Kidney (tissue), 22 donors: ENCODE measurements at places on chromosomes 6 and 20. TPM values are rescaled to one million over a fixed set of nuclear protein-coding genes. Genes with fewer than 3 reads are reported as not detected.

DNA sequence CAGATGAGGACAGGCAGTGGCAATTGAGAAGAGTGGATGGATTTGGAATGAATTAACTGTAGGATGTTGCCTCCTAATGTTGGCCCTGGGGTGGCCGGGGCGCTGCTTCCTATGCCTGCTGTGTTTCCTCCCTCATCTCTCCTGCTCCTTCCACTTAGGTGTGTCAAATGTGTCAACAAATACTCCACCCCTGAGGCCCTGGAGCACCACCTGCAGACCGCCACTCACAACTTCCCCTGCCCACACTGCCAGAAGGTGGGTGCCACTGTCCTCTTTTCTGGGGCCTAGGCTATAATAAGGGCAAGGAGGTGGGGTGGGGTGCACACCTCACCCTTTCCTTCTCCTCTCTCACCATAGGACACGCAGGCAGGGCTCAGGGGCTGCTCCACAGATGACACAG is 30.0 kb upstream of the CHMP4B start:
- no peaks in the 10 kb centered on the region for H3K4me1 ChIP-seq
- H3K4me3 ChIP-seq = no peak overlapping the region
- no peak overlapping the region for H3K27ac ChIP-seq
- DNase-seq = no peak
- no peaks in the 10 kb centered on the region for H3K36me3 ChIP-seq

DNA sequence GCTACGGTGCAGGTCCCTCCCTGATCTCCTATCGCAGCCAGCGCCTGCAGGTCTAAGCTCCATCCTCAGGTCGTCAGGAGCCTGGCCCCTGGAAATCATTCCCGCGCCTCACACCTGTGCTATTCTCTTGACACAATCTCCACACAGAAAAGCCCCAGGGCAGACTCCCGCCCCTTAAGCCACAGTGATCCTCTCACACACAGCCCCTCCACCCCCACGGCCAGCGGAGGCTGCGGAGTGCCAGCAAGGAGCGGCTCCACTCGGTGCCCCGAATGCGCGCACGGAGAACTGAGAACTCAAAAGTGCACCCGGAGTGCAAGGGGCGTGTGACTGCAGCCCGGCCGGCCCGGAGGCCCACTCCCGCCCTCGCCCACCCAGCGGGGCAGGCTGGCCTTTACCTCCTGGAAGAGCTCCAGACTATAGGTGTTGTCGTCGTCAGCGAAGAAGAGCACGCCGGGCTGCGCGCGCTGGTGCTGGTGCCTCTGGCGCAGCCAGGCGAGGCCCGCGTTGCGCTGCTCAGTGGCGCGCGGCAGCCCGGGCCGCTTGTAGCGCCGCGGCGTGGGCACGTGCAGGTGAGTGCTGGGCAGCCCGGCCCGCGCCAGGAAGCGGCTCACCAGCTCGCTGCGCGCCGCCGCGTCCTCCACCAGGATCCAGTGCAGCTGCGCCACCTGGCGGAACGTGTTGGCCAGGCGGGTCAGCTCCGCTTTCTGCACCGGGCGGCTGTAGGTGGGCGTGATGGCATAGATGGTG is 1.2 kb downstream of the B3GAT2 start:
- no peaks in the 10 kb centered on the region for H3K4me1 ChIP-seq
- H3K36me3 ChIP-seq = no peaks in the 10 kb centered on the region
- H3K27me3 ChIP-seq = peaks cover 14% of the 10 kb centered on the region
- H3K27ac ChIP-seq = no peak overlapping the region

DNA sequence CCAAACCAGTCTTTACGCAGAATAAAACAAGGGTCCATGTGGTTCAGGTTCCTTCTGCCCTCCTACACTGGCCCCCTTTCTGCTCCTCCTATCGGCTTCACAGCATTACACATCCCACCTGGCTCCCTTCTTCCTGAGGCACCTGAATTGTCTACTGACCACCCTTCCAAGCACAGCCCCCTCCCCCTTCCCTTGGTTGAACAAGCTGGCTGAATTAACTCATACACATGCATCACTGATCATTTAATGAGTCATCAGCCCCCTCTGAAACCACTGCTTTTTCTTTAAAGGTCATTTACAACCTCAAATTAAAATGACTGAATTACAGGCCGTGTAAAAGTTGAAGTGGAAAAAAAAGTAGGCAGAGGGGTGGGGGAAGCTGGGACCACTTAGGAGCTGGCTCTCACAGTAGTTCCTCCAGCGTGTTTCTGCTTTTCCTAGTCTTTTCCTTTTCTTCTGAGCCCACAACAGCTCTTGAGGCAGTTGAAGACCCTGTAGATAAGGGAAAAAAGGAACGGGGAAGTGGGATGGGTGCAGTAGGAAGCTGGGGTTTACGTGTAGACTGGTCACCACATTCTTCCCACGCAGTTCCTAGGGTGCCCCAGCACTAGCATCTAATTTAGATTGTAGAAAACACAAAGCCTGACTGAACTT is 67.6 kb downstream of the FYN start:
- peaks cover 5% of the 10 kb centered on the region for H3K4me1 ChIP-seq
- no peak overlapping the region for H3K4me3 ChIP-seq
- DNase-seq = peak; percentile 91
- no peaks in the 10 kb centered on the region for H3K27me3 ChIP-seq

DNA sequence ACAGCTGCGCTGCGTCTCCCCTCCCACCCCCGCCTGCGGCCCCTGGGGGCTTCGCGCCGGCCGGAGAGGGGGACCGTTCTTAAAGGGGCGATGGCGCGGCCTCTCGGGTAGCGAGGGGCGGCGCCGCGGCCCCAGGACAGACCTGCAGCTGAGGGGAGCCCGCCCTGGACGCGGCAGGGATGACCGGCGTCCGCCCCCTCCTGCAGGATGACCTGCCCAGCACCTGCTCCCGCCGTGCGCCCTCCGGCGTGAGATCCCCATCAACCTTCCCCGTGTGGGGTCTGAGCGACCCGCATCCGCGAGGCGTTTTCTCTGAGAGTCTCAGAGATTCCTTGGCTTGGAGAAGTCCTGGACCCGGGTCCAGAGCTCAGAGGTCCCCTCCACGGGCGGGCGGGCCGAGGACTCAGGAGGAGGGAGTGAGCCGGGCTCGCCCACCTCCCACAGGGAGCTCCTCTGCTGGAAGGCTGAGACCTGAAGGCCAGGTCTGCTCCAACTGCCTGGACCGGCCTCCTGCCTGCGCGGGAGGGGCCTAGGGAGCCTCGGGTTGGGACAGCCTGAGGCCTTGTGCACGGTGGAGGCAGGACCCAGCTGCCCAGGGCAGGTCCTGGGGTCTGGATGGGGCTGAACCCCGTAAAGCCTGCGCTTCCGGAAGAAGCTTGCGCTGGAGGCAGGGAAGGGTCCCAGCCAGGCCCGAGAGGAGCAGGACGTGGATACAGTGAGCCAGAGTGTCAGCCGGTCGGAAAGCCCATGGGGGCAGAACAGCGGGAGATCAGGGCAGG is 532 bp upstream of the NKAIN4 start:
- no peak for DNase-seq
- H3K27me3 ChIP-seq = no peaks in the 10 kb centered on the region
- H3K27ac ChIP-seq = no peak overlapping the region
- no peak overlapping the region for H3K4me3 ChIP-seq

GRCh38 chr20:9141070-9141469 is 72.2 kb downstream of the PLCB4 start:
- H3K4me3 ChIP-seq = no peak overlapping the region
- no peak for DNase-seq
- H3K27me3 ChIP-seq = no peaks in the 10 kb centered on the region
- H3K36me3 ChIP-seq = no peaks in the 10 kb centered on the region

- H3K4me3 ChIP-seq = no peak overlapping the region
- no peaks in the 10 kb centered on the region for H3K36me3 ChIP-seq
- DNase-seq = no peak
- H3K27ac ChIP-seq = no peak overlapping the region
- H3K4me1 ChIP-seq = no peaks in the 10 kb centered on the region
- no peaks in the 10 kb centered on the region for H3K27me3 ChIP-seq
Observed at GRCh38 chr6:29661071-29661470, 4.2 kb downstream of the MOG start.

Gene PRDM13
- total RNA-seq = not detected

Gene COL9A1
- total RNA-seq = 0.22 TPM

DNA sequence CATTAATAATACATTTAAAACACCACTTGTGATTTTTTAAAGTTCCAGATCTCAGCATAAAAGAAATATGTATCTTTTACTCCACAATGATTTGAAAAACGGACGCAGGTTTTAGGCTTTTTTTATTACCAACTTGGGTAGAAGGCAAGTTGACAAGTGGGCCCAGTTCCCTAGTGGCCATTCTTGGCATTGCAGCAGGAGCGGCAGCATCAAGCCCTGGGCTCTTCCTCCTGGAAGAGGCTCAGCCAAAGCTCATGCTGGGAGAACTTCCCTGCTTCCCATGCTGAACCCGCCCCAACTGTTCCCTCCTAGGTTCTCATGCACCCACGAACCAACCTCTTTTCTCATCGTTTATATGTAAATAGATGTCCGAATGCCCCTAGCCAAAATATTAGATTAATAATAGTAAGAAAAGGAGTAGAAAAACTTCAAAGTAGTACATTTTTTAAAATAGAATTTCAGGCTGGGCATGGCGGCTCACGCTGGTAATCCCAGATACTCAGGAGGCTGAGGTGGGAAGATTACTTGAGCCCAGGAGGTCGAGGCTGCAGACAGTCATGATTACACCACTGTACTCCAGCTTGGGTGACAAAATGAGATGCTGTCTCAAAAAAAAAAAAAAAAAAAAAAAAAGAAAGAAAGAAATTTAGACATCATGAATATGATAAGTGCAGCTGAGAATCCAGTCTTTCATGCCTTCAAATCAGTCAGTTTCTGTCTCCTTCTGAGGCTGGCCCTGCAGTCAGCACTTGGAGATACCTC is 18.2 kb upstream of the MYB start:
- H3K4me3 ChIP-seq = no peak overlapping the region
- H3K27me3 ChIP-seq = no peaks in the 10 kb centered on the region
- no peaks in the 10 kb centered on the region for H3K36me3 ChIP-seq
- no peak for DNase-seq
- no peak overlapping the region for H3K27ac ChIP-seq

- peak overlapping the region; percentile 55 for H3K27ac ChIP-seq
Observed at GRCh38 chr6:44011350-44011920, 115.8 kb downstream of the MRPL14 start.
